Stimulated activated CD4-positive, alpha-beta T cell treated with anti-CD3 and anti-CD28 coated beads, Interleukin-15, amount 100 ng/mL, for 48 hours (primary cell): ENCODE measurements at places on chromosomes 3 and 15.

- DNase-seq: no peak
These were observed 32.7 kb upstream of the RPS17 start for GRCh38 chr15:82572986-82573385.

DNA sequence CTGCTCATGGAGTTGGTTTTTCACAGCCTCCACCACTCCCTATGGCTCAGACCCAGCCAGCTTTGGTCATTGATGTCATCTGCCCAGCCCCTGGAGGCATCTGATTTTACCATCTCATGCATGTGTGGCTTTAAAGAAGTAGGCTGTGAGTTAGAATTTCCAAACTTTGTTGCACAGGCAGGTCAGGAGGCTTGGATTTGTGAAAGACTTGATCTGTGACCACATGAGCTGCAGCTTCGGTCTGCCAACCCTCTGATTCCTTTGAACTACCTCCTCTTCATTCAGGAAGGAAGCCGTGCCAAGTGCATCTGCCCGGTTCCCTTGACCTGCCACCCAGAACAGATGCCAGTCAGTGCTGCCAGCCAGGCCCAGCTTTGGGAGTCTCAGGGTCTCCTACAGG lies 9.2 kb downstream of the CTXND1 start:
- DNase-seq: no peak

DNA sequence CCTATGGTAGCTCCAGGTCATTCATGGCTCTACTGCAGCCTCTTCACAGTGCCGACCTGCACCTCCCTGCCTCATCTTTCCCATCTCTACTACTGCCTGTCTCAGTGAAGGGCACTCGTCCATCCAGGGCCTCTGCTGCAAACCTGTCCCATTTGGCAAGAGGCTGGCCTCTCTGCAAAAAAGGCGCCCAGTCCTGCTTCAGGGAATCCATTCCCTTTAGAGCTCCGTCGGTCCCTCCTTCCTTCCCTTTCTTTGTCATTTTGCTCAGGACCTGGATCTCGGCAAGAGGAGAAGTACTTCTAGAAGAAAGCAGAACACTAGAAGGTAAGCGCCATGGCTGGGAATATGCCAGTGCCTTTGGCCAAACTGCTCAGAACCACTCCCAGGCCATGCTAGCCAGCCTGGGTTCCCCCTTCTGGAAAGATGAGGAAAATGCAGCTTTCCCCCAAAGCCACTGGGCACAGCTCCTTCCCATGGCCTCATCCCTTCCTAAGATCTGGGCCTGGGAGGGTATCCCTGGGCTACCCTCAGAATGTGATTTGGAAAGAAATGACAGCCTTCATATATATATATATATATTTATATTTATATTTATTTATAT lies 6.4 kb upstream of the ISL2 start:
- no peak for DNase-seq

DNA sequence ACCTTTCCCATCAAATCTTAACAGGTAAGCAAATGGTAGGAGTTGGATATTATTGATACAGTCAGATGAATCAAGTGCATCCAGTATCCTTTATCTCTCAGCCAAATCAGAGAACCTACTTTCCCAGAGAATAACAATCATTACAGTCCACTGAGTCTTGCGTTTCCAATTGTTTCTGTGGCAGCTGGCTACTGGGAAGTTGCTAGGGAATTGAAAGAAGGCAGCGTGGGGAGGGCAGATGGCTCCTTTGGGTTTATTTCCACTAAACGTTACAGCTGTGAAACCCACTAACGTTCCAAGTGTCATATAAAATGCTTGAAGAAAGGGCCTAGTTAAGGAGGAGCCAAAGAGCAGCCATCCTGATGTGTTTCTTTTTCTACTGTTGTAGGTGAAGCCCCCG lies 78.4 kb downstream of the WDR72 start:
- no peak for DNase-seq

DNA sequence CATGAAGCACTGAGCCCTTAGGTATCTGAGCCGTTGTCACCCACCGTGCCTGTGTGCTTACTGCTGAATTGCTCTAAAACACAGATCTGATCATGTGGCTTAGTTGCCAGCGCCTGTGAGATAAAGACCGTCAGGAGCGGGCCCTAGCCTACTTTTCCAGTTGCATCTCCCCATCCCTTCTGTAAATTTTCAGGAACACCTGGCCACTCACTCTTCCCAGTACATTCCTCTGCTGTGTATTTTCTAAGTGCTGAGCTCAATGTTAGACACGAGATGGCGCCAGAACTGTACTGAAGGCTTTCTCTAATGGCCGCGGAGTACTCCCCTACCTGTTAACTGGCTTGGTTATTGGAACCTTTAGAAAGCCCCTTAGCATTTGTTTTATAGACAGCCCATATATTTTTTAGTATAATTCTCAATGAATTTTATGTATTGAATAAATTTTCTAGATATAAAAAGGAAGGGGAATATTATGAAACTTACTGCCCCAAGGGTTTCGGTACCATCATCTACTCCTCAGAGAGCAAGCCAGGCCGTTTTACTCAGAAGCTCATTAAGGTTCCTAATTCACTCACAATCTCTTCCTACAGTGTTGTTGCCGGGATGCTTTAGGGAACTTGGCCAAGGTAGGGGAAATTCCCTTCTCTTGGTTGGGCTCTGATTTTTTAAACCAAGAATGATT lies 16.7 kb upstream of the WNT7A start:
- DNase-seq: no peak
